ENCODE measurements at places on chromosomes 2 and 18.

GRCh38 chr2:103960951-103961350, 893.0 kb upstream of the POU3F3 start:
- no peak for DNase-seq

- DNase-seq, result no peak
These were observed 40.7 kb downstream of the CDC42EP3 start for GRCh38 chr2:37630776-37631175.

GRCh38 chr2:227132986-227133385, 31.0 kb downstream of the COL4A4 start:
- no peak for DNase-seq

- no peak for DNase-seq
These were observed 102.5 kb downstream of the USP40 start for GRCh38 chr2:233464056-233464455.

DNA sequence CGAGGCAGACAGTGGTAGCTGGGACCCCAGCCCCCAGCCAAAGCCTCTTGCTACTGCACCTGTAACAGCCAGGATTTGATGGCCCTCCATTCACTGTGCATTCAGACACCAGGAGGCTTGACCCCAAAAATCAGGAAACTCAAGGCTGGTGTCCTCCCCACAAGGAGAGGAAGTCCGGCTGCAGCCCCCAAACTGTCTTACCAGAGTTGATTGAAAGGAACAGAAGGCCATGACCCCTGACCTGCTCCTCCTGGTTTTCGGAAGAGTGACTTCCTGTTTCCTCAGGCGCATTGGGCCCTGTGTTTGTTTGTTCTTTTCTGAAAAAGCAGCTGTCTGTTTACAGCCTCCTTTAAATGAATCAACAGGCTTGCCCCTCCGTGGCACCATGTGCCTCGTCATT, 111.6 kb downstream of the RNF144A start:
- no peak for DNase-seq

DNA sequence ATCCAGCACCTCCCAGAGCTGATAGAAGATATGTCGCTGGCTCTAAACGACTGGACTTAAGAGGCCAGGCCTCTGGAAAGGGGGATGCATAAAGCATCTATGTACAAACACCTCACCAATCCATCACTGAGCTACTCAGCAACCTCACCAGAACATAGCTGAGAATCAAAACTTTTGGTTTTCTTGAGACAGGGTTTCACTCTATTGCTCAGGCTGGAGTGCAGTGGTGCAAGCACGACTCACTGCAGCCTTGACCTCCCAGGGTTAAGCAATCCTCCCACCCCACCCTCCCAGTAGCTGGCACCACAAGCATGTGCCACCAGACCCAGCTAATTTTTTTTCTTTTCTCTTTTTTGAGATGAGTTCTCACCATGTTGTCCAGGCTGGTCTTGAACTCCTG, 62.9 kb upstream of the MSH6 start:
- no peak for DNase-seq

Measured in small intestine (tissue), 16 donors.